ENCODE measurements at places on chromosomes 11 and 22.

DNA sequence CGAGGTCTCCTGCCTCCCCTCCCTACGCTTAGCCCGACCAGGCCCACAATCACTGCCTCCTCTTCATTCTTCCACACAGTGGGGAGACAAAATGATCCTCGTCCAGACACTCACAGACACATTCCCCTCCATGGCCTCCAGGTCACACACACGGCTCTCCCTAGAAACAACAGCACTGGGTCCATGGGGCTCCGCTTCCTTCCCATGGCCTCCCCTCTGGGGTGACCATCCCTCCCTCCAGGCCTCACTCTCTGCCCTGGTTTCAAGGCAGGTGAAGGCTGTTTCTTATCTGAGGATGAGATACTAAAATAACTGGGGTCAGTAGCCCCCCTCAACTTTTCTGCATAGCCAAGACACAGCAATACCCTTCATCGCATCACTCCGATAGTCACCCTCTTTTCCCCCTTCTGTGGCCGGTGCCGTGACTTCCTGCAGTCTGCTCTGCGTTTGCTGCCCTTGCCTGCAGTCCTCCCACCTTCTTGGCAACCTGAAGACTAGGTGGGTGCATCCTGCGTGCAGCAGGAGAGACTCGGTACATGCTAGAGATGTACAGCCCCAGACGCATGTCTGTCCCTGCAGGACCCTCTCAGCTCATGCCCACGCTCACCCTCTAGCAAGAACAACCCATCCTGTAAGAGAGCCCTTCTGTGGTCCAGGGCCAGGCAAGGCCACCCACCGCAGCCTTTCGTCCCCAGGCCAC, 55.8 kb downstream of the CD6 start:
- DNase-seq: no peak

DNA sequence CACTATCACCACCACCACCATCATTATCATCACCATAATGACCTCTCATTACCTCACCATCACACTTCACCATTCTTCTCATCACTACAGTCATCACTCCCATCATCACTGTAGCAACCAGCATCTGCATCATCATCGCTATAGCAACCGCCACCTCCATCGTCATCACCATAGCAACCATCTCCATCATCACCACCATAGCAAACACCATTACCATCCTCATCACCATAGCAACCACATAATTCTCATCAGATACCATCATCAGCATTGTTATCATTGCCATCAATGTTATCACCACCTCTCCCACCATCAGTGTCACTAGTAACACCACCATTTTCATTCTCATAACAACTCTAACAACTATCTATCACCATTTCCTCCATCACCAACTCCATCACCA, 23.1 kb upstream of the CD82 start:
- no peak for DNase-seq

GRCh38 chr11:12840871-12841660, 166.8 kb downstream of the TEAD1 start:
- no peak for DNase-seq

- no peak for DNase-seq
These were observed 27.6 kb upstream of the SIK2 start for GRCh38 chr11:111574373-111575225.

DNA sequence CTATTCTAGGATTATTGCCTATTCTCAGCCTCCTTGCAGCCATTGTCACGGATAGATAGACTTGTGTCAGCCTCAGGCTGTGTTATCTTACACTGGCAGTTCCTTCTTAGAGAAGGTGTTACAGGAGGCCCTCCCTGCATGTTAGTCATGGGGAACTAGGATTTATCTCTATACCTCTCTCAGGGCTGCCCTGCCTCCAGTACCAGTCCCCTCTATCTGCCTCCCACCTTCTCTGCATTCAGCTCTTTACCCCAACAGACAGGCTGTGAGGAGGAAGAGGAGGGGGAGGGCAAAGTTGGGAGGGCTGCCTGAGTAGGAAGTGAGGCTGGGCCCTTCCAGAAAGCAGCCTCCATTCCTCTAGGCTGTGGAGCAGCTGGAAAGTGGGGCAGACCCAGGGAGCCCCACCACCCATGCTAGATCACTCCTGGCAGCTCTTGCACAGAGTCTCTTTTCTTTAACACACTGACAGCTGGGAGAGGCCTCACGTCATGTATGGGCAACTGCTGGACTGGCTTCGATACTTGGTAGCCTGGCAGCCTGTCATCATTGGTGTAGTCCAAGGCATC, 2.9 kb upstream of the IL18BP start:
- no peak for DNase-seq

GRCh38 chr11:123577081-123577598, 77.3 kb downstream of the SCN3B start:
- no peak for DNase-seq

GRCh38 chr11:74459584-74459983, 7.8 kb downstream of the KCNE3 start:
- DNase-seq: no peak

DNA sequence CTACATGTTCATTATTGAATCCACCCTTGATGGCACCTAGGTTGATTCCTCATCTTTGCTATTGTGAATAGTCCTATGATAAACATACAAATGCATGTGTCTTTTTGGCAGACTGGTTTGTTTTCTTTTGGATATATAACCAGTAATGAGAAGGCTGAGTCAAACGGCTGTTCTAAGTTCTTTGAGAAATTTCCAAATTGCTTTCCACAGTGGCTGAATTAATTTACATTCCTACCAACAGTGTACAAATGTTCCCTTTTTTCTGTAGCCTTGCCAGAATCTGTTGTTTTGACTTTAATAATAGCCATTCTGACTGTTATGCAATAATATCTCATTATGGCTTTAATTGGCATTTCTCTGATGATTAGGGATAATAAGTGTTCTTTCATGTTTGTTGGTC, 184.9 kb downstream of the CASP12 start:
- DNase-seq: no peak

- DNase-seq: no peak
These were observed 62.5 kb upstream of the FGF3 start for GRCh38 chr11:69881467-69882269.

DNA sequence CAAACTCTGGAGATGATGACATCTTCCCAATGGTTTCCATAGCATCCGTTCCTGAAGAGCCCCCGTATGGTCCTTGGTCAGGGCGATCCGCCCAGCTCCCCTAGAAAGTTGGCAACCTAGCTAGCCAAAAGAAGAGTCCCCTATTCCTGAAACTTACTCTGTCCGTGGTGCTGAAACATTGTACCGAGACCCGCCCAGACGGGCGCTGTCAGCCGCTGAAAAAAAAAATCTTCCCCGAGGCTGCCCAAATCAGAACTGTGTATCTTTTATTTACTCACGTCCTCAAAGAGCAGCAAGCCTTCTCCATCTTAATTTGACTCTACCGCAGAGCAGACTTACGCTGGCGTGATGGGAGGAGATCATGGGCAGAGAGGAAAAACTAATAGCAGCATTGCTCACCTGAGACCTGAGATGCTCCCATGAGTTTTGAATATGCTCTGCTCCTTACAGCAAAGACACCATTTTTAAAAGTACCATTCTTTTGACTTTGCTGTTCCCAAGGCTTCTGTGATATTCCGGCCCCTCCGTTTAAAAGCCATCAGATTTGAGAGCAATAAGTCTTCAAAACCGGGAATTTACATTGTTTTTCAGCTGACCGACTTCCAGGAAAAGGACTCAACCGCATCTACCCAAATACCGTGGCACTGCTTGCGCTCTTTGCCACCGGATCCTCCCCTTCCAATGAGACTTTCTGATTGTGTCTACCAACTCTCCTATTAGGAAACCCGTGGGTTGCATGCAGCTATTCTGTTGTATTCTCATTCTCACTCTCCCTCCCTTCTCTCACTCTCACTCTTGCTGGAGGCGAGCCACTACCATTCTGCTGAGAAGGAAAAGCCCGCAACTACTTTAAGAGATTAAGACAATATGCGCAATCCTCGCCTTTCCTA, at the start of gene SLC17A6:
SLC17A6 (plus strand) TSS at position 786 of the 890 bp plus-strand sequence. CDS start 153 bp downstream, outside the sequence.
- DNase-seq: no peak

- DNase-seq: no peak
These were observed 6.6 kb downstream of the HOATZ start for GRCh38 chr11:111521135-111521534.

- no peak for DNase-seq
These were observed 4.9 kb downstream of the OR10A3 start for GRCh38 chr11:7936615-7937014.

GRCh38 chr11:131195661-131196517, 174.5 kb upstream of the NTM start:
- no peak for DNase-seq

DNA sequence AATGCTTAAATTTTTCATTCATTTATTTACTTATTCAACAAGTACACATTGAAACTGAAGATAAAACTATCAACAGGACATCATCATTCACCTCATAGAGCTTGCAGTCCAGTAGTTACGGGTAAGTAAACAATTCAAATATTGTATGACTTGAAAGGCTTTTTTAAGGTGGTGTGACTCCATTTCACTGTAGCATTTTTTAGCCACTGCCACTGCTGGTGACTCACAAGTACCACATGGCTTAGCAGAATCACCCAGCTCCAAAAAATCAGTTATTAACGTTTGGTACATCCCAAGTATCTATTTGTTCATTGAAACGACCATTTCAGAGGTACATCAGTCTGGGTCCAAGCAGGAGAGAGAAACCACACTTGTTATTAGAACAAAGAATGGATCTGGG, 427.9 kb upstream of the DDI1 start:
- DNase-seq: no peak

GRCh38 chr11:93221539-93221938, 23.7 kb upstream of the SLC36A4 start:
- no peak for DNase-seq

DNA sequence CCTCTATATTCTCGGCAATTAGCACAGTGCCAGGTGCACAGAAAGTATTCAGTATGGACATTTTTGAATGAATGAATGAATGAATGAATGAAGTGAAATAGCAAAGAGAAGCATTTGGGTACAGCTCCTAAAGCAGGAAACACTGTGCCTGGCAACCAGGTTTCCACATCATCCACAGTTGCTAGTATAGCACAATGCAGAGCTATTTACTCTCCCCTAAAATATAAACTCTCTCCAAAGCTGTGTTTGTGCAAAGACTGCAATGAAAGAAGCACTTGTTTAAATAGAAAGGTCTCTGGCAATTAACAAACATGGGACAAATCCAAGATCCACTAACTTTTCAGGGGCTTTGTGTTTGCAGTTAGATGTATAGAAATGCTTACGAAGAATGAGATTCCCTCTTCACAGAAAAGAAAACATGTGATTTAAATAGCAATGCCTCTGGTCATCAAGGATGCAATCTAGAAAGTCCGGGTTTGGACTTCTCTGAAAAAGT, 103.0 kb upstream of the OPCML start:
- DNase-seq: no peak

GRCh38 chr11:13126430-13126829, 117.3 kb downstream of the RASSF10 start:
- DNase-seq: no peak

GRCh38 chr11:112770487-112770886, 190.7 kb upstream of the NCAM1 start:
- no peak for DNase-seq

DNA sequence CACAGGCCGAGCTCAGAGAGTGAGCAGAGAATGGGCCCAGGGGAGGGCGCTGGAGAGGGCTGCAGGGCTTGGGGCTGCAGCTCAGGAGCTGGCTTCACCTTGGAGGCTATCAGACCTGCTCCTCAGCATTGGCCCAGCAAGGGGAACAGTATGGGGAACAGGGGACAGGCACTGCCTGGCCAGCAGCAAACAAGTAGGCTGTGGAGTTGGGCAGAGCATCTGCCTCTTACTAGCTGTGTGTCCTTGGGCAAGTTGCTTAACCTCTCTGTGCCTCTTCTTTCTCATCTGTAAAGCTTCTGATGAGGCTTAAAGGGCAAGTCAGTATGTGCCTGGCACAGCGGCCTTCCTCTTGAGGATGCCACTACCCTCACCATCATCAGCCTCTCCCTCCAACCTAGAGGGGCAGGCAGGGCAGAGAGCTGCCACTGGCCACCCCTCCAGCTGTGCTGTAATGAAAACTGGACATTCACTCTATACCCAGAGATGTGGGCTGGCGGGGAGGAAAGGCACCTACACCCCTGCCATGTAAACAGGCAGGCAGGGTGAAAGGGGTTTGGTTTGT, 7.5 kb upstream of the CDKN1C start:
- no peak for DNase-seq

DNA sequence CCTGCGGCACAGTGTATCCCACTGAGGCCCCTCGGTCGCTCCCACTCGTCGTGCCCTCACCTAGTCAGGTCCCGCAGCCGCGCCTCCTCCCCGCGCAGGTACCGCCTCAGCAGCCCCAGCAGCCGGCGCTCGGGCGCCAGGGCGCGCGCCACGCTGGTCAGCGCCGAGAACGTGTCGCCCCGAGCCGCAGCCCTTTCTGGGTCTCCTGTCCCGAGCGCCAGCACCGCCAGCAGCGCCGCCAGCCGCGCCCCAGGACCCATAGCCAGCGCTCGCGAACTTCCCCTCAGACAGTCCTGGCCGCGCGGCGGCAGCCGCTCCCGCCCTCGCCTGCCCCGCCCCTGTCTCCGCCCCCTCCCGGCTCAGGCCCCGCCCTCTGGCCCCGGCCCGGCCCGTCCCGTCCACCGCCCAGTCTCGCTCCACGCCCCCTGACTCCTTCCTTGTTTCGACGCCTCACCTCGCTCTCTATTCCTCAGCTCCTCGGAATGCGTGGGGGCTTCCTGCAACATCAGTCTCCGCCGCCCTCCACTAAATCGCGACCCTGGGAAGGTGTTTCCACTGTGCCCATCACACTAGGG, at the start of gene P4HA3:
P4HA3 (minus strand) TSS at position 289 of the 575 bp plus-strand sequence; CDS start at position 260, 29 bp downstream.
- no peak for DNase-seq
